Vagina (tissue), 2 donors: ENCODE measurements at places on chromosomes 6 and 20. TPM values are rescaled to one million over a fixed set of nuclear protein-coding genes. Genes with fewer than 3 reads are reported as not detected.
A peak's percentile ranks its signal among the peaks of the same experiment; 100 is the strongest.

The BTBD3 gene
- 45.9 TPM for total RNA-seq

The PCK1 gene
- 13.0 TPM for total RNA-seq

The KCNG1 gene
- total RNA-seq: 7.9 TPM

The GGTLC1 gene
- not detected for total RNA-seq

The ZNF311 gene
- 0.25 TPM for total RNA-seq

The ASIP gene
- total RNA-seq: not detected

The HLA-DPB1 gene
- 94.8 TPM for total RNA-seq

The BMP6 gene
- total RNA-seq: 3.2 TPM

The BPIFA2 gene
- not detected for total RNA-seq

DNA sequence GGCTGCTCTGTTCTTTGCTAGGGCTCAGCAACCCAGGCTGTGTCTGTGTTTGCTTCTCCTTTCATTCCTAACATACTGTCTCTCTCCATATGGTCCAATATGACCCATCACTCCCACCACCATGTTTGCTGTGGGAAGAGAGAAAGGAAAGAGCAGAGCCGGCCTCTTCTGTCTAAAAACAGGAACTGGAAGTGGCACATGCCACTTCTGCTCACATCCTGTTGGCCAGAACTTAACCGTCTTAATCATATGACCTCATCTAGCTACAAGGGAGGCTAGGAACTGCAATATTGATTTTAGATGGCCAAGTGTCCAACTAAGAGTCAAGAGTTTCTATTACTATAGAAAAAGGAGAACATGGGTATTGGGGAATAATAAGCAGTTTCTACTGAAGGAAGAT lies 212.5 kb upstream of the CHD6 start:
- no peak overlapping the region for H3K27ac ChIP-seq
- no peak for DNase-seq
- no peaks in the 10 kb centered on the region for H3K27me3 ChIP-seq
- H3K36me3 ChIP-seq: no peaks in the 10 kb centered on the region

DNA sequence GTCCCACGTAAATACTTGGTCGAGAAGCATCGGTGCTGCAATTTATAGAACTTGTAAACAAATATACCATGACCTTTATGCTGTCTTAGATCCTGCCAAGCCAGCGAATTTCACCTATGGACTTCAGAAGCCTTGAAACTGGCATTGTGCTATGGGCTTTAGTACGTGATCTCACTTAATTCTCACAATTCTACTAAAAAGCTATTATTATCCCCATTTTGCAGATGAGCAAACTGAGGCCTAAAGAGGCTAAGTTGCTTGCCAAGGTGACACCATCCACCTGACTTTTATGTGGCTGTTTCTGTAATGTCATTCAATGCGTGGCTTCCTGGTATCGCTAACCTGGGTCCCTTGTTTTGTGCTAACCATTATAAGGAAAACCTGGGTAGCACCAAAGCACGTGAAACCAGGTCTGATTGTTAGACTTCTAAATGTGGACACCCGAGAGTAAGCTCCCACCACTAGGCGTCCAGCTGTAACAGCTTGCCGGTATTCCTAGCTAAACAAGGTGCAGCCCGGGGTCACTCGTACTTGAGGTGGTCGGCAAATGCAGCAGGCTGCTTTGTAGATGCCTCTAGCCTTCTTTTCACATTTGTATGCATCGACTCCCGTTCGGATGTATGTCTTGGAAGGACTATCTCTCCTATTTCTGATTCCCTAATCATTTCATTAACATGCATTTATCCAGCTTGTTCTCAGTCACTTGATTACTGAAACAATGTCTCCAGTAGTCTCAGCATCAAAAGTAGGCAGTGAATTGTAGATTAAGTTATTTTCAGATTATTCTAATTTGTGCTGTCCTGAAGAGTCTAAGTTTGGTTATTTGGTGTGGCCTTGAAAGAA lies 1.1 kb downstream of the SYNJ2 start:
- peak overlapping the region; percentile 86 for H3K27ac ChIP-seq
- no peak for DNase-seq
- no peaks in the 10 kb centered on the region for H3K36me3 ChIP-seq
- H3K4me1 ChIP-seq: peaks cover 38% of the 10 kb centered on the region

GRCh38 chr6:28553986-28554881 lies 28.6 kb downstream of the GPX5 start:
- no peaks in the 10 kb centered on the region for H3K4me1 ChIP-seq
- H3K27ac ChIP-seq: no peak overlapping the region
- H3K4me3 ChIP-seq: no peak overlapping the region
- no peak for DNase-seq
- no peaks in the 10 kb centered on the region for H3K27me3 ChIP-seq
- H3K36me3 ChIP-seq: no peaks in the 10 kb centered on the region

GRCh38 chr20:48812600-48813445 lies 15.0 kb downstream of the PREX1 start:
- no peak overlapping the region for H3K4me3 ChIP-seq
- H3K27ac ChIP-seq: no peak overlapping the region
- no peak for DNase-seq
- no peaks in the 10 kb centered on the region for H3K36me3 ChIP-seq
- H3K27me3 ChIP-seq: no peaks in the 10 kb centered on the region

GRCh38 chr6:324116-324728 lies 31.9 kb downstream of the DUSP22 start:
- no peak overlapping the region for H3K4me3 ChIP-seq
- no peak overlapping the region for H3K27ac ChIP-seq
- peaks cover 32% of the 10 kb centered on the region for H3K4me1 ChIP-seq
- no peaks in the 10 kb centered on the region for H3K27me3 ChIP-seq

DNA sequence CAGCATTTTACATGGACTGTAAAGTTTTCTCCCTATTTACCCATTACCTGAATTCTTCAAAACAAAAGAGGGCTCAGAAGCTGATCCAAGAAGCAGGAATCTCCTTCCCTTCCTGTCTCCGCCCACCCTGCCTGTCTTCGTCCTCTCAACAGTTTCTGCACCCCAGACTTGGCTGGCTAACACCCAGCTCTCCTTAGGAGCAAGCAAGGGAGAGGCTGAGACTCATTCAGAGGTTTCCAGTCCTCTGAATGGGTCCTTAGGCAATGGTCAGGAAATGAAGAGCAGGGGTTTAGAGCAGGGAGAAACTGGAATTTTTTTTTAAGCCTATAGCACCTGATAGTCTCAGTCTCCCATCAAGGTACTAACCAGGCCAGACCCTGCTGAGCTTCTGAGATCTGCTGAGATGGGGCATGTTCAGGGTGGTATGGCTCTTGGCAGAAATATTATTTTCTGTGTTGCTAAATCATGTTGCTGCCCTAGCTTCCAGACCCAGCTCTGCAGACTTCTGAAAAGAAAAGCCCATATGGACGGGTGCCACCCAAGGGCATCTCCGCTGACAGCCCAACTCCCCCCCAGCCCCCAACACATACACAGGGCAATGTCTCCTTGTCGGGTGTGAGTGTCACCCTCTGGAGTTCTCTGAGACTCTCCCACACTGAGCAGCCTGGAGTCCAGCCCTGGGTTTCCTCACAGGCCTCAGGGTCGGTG lies 74.6 kb upstream of the CD93 start:
- no peak overlapping the region for H3K4me3 ChIP-seq
- H3K4me1 ChIP-seq: peaks cover 59% of the 10 kb centered on the region
- peak overlapping the region; percentile 40 for H3K27ac ChIP-seq
- no peaks in the 10 kb centered on the region for H3K36me3 ChIP-seq

DNA sequence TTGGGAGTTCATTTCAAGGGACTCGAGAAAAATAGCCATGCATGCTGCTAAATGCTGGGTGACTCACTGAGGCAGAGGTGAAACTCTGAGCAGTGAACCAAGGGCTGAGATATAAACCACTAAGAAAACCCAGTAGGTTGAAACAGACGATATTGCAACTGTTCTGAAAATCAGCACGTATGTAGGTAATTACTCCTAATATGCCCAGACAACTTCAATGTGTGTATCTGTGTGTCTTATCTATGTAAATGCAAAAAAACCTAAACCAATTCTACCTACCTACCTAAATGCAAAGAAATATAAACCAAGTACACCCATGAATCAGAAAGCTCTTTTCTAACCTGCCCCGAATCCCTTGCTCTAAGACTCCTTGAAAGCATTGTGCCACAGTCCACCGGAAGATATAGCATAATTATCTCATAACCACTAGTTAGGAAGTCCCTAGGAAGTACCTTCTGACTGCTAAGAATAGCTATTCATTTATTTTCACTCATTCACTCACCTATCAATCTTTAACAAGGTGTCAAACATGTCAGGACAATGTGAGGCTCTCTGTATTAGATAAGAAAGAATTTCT lies 458.7 kb upstream of the RUNX2 start:
- no peaks in the 10 kb centered on the region for H3K4me1 ChIP-seq
- H3K36me3 ChIP-seq: no peaks in the 10 kb centered on the region
- H3K4me3 ChIP-seq: no peak overlapping the region
- H3K27me3 ChIP-seq: no peaks in the 10 kb centered on the region
- DNase-seq: no peak

DNA sequence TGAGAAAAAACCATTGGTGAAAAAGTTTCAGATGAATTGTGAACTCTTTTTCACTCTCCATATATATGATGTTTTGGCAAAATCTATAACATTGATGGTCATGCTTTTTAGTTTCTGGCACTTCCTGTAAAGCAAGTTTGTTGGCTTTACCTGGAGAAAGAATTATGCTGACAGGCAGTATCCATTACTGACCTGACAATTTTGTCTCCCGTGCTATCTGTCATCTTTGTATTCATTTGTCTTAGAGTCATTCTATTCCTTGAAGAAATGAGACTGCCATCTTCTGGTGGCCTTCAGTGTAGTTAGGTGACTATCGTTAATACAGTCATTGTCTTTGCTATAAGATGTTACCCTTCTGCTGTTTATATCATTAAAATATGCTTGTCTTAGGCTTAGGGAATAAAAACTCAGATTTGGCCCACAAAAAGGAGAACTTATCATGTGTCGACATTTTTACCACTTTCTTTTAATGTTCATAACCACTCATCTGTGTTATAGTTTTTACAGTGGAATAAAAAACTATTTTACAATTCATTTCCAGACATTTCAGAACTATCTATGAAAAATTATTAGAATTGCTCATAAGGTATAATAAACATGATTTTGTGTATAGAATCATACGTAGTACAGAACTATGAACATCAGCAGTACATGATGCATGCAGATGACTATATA lies 707.0 kb downstream of the EPM2A start:
- H3K27ac ChIP-seq: no peak overlapping the region
- no peaks in the 10 kb centered on the region for H3K36me3 ChIP-seq
- H3K27me3 ChIP-seq: no peaks in the 10 kb centered on the region
- no peak for DNase-seq
- H3K4me3 ChIP-seq: no peak overlapping the region

DNA sequence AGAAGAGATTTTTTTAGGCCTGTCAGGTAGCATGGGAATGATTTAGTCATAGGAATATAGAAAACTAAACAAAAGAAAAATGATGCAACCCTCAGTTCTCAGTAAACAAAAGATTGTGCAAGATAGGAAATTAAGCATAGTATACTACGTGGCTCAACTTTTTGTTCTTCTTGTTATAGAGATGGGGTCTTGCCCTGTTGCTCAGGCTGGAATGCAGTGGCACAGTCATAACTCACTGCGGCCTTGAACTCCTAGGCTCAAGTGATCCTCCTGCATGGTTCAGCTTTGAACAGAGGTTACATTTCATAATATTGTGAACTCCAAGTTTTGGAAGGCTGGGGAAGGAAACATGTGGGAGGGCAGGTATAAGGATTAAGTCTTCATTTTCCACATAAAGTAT lies 28.5 kb downstream of the SLX4IP start:
- H3K36me3 ChIP-seq: no peaks in the 10 kb centered on the region
- H3K4me3 ChIP-seq: no peak overlapping the region
- peaks cover 23% of the 10 kb centered on the region for H3K4me1 ChIP-seq

DNA sequence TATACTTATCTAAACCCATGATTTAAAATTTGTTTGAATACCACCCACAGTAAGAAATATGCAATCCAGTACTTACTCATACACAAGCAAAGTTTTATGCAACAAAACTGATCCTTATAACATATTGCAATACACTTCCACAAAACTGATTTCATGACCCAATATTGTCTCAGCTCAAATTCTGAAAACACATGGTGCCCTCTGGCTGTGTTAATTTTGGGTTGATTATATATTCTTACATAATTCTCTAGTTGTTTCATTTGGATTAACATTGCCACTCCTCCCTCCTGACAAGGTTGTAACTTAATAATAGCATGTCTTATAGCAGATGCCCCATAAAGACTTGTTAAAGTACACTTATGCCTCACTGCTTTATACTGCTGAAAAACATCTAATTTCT lies 73.0 kb upstream of the TULP1 start:
- no peaks in the 10 kb centered on the region for H3K36me3 ChIP-seq
- DNase-seq: no peak
- peak overlapping the region; percentile 77 for H3K27ac ChIP-seq
- H3K4me3 ChIP-seq: no peak overlapping the region

DNA sequence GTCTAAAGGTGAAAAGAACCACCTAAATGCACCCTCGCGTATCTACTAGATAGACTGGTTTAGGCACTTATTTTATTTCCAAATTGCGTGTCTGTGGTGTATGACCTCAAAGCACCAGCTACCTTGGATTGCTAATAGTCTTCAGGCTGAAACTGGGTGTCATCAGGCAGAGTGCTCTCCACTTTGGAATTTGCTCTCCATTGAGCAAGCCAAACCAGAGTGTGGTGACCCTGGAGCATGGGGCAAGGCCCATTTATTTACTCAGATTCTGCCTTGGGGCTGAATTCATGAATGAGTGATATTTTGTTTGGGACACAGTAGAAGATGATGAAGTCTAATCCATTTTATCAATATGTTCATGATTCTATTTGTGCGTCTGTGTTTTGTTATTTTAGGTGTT lies 812.8 kb upstream of the SLC35B3 start:
- H3K27ac ChIP-seq: no peak overlapping the region
- H3K27me3 ChIP-seq: no peaks in the 10 kb centered on the region
- no peaks in the 10 kb centered on the region for H3K36me3 ChIP-seq

- no peak overlapping the region for H3K27ac ChIP-seq
- H3K27me3 ChIP-seq: no peaks in the 10 kb centered on the region
- H3K4me1 ChIP-seq: no peaks in the 10 kb centered on the region
- no peak for DNase-seq
Measured at GRCh38 chr6:61134028-61134427, 1152.0 kb downstream of the KHDRBS2 start.

DNA sequence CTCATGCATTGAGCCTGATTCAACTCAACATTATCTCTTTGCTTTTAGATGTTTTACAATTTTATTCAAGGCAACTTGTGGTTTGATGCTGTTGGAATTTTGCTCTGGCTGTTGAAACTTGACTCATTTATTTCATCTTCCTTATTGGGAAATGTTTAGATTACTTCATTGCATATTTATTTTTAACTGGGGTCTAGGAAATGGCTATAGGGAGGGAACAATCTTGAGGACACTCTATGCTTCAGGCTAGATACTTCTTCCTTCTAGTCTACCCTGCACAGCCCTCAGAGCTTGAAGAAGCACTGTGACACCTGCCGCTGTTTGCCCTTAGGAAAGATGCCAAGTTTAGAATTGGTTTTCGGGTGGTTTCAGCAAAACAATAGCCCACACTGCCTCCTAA lies 183.4 kb downstream of the ADGRG6 start:
- H3K27me3 ChIP-seq: no peaks in the 10 kb centered on the region
- no peak overlapping the region for H3K4me3 ChIP-seq
- no peaks in the 10 kb centered on the region for H3K4me1 ChIP-seq
- H3K27ac ChIP-seq: no peak overlapping the region
- no peak for DNase-seq
- no peaks in the 10 kb centered on the region for H3K36me3 ChIP-seq
